NCI-H1436 treated with DMSO at 0.1 percent for 48 hours (cell line): ENCODE measurements at places on chromosomes 16 and 17.

DNA sequence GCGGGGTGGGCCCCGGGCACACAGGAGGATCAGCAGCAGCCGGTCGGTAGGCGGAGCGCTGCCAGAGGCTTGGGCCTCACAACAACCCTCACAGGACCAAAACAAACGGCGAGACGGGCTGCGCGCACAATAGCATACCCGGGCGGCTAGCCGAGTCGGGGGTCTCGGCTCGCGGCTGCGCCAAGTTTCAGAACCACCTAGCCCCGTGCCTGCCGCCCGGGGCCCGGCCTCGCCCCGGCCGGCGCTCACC, 732 bp downstream of the ULK2 start:
- DNase-seq = peak; percentile 31

DNA sequence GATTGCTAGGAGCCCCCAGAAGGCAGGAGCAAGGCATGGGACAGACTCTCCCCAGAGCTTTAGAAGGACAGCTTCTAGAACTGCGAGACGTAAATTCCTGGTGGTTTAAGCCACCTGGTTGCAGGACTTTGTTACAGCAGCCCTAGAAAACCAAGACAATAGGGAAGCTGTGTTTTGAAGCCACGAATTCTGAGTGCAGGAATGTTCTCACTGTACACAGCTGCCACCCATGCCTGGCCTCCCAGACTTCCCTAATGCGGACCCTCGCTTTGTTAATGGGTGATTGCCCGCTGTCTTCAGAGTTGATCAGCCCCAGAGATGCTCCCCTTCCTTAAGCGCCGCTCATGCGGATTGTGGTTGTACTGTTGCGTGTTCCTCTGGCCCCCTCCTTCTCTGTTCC, 177.1 kb downstream of the MSI2 start:
- DNase-seq = no peak

DNA sequence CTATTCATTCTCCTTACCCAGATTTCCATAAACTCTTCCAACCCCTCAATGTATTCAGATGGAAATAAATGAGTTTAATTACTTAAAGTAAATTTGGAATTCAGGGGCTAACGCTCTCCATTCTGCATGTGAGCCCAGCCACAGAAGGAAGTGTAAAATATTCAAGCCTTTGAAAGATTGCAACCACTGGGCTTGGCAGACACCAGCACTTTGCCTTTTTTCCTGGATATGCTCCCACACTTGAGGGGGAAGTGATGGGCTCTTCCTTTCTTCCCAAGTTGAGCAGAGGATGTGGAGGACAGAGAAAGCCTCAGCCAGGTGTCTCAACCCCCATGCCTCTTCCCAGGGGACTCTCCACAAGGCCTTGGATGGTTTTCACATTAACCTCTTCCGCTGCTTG, 825.1 kb upstream of the EEF2KMT start:
- DNase-seq = no peak

DNA sequence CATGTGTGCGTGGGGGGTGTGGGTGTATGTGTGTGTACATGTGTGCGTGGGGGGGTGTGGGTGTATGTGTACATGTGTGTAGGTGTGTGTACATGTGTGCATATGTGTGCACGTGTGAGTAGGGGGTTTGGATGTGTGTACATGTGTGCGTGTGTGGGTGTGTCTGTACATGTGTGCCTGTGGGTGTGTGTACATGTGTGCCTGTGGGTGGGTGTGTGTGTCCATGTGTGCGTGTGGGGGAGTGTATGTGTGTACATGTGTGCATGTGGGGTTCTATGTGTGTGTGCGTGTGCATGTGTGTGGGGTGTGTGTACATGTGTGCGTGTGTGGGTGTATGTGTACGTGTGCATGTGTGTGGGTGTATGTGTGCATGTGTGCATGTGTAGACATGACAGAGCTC, 129.1 kb downstream of the C16orf95 start:
- no peak for DNase-seq

- DNase-seq = no peak
These were observed 25.1 kb upstream of the TMC7 start for GRCh38 chr16:18958621-18959029.

DNA sequence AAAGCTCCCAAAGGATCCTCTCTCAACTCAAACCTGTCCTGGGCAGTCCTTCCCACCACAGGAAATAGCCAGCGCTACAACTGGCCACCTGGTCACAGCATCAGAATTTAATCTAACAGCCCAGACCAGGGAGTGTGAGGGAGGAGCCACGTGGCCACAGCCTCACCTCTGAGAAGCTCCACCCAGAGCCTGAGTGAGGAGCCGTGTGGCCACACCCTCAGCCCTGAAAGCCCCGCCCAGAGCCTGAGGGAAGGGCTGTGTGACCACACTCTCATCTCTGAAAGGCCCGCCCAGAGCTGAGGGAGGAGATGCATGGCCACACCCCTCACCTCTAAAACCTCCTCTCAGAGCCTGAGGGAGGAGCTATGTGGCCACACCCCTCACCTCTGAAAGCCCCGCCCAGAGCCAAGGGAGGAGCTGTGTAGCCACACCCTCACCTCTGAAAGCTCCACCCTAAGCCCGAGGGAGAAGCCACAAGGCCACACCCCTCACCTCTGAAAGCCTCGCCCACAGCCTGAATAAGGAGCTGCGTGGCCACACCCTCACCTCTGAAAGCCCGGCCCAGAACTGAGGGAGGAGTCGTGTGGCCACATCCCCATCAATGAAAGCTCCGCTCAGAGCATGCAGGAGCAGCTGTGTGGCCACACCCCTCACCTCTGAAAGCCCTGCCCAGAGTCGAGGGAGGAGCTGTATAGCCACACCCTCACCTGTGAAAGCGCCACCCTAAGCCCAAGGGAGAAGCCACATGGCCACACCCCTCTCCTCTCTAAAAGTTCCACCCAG, 28.6 kb downstream of the SLC38A8 start:
- DNase-seq = peak; percentile 88

DNA sequence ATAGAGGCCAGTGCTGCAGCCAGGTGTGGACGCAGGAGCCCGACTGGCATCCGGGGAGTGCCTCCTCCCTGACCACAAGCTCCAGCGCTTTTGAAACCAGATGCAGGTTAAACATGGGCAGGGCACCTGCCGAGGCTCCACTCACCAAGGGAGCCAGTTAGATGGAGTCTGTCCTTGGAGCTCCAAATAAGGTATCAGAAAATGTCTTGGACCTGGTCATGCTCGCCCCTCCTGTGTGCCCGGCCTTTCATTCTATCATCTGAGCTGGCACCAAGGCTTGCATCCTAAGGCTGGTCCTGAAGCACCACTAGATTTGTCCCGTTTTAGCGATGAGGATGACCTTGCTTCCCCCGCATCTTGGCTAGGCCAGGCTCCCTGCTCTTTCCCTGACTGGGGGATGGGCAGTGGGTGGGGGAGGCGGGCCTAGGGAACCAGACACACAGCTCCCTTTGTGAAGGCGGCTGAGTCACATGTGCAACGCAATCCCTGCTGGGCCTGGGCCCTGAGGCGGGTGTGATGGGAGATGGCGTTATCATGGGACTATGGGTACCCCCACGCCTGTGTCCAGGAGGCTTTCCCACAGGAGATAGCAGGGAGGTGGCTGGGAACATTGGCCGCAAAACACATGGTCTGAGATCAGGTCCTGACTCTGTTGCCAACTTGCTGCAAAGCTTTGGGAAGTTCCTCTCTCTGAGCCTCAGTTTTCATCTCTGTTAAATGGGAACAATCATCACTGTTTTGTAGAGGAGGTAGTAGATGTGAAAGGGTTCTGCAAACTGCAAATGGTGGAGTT, 5.0 kb upstream of the ADGRG1 start:
- no peak for DNase-seq

- DNase-seq = no peak
These were observed at the start of gene SLFN12L for GRCh38 chr17:35537601-35538141. TSS of gene SLFN12L (minus strand) at chr17:35537678. CDS start at chr17:35522364, 15,314 bp downstream.

DNA sequence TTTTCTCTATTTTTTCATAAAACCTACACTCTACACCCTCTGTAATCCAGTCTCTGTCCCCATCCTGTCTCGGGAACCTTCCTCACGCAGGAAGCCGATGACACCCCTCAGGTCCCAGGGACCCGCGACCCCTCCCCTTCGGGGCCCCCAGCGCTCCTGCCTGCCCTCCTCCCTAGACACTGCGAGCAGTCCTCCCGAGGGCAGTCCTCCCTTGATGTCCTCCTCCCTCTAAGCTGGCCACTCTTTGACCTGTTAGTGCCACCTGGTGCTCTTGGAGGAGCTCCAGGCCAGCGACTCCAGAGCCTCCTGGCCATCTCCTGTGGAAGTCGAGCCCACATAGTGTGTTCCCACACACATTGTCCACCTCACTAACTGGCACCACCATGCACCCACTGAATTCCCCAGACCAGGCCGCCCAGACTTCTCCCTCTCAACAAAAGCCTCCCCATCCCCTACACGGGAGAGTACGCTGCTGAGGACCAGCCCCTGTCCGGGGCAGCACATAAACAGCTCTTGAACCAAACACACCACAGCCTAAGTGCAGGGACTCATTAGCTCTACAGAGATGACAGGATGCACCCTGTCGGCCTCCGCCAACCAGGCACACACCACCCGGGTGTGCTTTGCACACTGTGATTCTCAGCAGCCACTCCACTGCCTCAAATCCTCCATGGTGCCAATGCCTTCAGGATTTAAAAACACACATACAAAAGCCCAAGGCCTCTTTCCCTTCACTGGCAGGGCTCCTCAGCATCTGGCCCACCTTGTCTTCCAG, 9.3 kb downstream of the OSBPL7 start:
- DNase-seq = no peak

- no peak for DNase-seq
These were observed 89.2 kb downstream of the NTN1 start for GRCh38 chr17:9110501-9110900.

DNA sequence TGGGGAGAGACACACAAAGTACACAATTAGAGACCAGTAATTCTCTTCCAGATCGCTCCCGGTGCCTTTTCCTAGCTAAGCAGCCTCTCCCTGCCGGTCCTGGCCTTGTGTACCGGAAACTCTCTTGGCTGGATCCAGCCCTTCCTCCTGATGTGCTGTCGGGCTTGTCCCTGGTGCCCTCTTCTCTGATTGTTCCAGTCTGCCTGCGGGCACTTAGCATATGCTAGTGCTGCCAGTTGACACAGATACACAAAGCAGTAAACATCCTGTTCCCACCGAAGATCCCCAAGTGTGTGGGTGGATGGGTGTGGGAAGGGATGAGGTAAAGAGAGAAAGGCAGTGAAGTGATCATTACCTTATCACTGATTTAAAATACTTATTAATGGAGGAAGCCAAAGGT, 9.7 kb downstream of the HS3ST3B1 start:
- no peak for DNase-seq

- no peak for DNase-seq
These were observed 24.7 kb upstream of the TMC7 start for GRCh38 chr16:18959031-18959505.

- no peak for DNase-seq
These were observed 33.4 kb upstream of the CBFA2T3 start for GRCh38 chr16:89010210-89010925.

DNA sequence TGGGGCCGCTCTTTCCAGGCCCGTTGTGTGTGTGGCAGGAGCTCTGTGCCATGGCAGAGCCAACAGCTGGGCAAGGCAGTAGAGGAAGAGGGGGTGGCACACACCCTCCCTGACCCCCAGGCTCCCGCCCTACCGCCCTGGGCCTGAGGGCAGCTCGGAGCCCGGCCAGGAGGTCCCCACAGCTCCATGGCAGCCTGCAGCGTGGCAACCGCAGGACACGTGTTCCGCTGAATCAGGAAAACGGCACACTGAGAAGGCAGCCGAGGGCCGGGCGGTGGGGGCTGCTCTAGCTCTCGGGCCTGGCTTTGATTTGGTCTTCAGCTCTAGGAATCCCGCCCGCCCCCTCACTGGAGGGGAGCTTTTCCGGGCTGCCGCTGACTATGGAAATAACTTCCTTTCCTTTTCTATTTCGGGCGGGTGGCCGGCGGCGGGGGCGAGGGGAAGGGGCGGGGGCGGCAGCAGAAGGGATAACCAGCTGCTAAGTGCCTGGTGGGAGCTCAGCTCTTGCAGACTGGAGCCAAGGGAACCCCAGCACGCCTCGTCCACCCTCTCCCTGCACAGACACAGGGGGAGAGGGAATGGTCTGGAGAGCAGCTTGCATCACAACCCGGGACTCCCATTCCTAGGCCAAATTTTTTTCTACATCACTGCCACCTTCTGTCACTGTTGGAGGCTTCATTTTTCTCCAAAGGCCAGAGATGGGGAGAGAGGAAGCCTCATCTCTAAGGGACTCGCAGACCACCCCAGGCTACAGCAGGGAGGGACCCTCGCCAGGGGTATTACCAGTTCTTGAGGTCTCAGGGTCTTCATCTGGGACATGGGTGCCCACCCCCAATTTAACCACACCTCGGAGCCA, 24.8 kb upstream of the MRPS23 start:
- DNase-seq = no peak

DNA sequence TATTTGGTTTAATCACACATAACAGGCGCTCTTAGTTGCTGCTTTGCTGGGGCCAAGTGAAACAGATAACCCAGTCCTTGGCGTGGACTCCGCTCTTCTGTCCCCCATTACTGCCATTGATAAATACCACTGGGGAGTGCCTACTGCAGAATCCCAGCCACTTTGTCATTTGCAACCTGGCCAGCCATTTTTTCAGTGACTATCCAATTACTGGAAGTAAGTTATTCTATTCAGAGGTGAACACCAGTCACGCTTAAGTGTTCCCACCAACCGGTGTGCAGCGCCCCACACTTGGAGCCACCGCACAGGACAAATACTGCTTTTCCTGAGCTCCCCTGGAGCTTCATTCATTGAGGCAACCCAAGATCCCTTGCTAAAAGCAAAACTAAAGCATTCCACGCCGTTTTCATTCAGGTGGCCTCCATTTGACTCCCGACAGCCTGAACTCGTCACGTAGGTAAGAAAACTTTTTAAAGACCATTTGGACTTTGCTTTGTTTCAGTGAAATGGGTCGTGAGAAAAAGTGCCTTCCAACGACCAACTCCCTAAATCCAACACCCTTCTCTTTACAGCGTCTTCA, 1.8 kb downstream of the USP7 start:
- DNase-seq = no peak

DNA sequence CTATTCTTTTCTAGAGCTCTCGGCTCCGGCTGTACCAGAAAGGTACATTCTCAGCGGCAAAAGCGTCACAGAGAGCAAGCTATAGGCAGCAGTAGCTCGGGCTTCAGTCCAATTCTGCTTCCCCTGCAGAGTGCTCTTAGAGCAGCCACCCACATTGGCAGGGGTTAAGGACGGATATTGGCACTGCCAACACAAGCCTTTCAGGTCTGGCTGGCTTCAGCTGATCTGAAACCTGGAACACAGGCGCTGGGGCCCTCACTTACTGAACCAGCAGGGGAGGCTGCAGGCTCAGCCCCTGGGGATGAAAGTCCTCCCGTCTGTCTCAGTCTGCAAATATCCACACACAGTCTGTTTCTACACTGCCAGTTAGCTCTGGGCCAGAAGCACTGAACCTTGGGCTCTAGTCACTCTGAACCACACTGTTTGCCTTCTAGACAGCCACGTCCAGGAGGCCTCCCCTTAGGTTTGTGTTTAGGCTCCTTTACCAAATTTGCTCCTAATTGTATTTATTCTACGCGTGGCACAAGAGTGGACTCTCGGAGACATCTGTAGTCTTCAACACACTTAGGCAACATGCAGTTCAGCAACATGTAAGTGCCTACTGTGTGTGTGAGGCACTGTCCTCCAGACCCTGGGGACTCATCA, 40.1 kb downstream of the HIC1 start:
- no peak for DNase-seq
